ENCODE measurements at places on chromosomes 16 and 17.

DNA sequence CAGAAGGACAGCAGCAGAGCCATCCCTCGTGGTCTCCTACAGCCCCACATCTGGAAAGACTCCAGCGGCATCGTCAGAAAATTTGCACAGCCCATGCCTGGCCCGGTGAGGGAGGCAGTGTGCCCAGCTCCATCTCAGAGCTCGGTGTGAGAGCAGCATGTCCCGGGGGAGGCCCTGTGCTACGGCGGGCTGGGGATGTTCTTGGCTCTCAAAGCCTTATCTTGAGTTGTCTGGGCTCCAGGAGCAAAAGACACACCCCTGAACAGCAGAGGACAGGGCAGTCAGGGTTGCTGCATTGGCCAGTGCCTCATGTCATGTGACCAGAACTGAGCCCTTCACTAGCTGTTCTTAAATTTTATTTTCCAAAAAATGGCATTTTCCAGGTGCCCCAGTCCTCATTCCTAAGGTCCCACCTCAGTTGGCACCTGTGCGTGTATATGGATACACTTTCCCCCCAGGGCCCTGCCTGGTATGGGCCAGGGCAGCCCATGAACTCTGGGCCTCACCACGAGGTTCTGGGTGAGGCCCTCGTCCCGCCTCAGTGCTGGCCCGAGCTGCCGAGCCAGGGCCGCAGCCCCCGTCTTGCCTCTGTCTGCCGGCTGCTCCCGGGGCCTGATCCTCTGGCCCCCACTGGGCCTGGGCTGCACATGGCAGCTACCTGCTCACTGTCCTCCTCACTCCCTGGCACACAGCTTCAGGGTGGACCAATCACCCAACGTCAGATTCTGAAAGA lies 3.0 kb downstream of the NUDT16L1 start:
- no peak for DNase-seq

DNA sequence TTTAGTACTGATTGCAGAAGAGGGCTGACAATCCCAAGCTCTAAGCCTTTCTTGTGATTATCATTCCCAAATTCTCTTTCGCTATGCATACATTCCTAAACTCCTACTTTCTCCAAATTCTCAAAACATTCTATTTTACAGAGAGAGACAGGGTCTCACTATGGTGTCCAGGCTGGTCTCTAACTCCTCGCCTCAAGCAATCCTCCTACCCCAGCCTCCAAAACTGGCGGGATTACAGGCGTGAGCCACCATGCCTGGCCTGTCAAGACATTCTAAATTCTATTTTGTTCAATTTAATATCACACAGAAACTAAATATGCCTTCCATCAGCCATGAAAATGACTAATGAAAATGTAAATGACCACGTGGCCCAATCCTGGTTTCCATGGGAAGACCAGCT lies 39.8 kb downstream of the ANKRD11 start:
- DNase-seq = no peak

DNA sequence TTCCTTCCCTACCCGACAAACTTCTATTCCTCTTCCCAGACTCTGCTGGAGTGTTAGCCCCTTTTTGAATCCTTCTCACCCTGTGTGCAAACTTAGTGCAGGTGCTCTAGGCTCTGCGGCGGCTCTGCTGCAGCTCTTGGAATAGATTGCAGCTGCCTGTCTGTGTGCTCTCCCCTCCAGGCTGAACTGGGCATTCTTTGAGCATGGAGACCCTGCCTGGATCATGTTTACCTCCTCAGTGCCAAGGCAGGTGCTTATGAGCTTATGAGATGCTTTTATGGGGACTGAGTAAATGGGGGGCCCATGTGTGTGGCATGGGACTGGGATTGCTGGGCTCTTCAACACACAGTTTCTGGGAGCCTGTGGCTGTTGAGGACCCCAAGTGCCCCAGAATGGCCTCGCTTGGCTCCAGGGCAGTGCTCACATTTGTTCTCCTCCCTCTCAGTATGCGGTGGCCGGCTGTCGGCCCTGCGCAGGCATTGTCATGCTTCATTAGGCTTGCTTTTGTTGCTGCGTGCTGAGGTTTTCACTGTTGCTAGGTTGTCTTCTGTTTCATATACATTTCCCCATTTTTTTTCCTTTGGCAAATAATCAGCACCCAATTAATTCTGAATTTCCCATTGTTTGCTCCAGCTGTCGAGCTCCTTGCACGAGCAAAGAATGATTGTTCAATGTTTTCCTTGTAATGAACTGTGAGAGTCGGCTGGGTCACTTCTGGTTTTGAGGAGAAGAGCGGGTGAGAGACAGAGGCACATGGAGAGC lies 185.5 kb upstream of the NLRP1 start:
- DNase-seq = no peak

DNA sequence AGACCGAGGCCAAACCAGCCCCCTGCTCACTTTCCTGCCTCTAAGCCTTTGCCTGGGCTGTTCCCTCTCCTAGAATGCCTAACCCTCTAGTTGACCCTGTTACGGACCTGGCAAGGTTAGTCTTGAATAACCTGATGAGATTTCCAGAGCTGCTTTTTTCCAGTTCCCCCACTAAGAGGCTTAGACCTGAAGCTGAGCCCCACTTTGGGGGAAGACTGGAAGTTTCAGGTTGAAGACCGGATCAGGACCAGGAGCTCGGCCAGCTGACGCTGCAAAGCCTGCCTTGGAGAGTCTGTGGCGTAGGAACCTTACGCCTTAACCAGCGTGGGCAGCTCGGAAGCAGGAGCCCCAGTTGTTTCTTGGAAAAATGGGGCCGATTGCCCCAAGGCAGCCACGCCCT lies 129.8 kb downstream of the OR1D5 start:
- DNase-seq = no peak

GRCh38 chr17:73831699-73832098 lies 187.5 kb upstream of the SDK2 start:
- DNase-seq = no peak
